ENCODE measurements at places on chromosomes 6 and 20.

DNA sequence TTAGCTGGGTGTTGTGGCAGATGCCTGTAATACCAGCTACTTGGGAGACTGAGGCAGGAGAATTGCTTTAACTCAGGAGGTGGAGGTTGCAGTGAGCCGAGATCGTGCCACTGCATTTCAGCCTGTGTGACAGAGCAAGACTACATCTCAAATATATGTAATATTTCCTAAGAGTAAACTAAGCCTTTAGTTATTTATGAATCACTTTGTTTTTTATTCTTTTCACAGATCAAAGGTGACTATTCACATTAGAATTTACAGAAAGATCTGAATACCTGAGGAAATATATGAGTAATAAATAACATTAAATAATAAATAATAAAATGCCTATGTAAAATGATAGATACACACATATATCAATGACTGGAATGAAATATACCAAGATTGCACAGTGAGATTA is 630.8 kb upstream of the IMPG1 start:
- no peak for DNase-seq

GRCh38 chr20:4835244-4836177 is 113.8 kb downstream of the PRND start:
- DNase-seq: no peak

- DNase-seq: no peak
Observed at GRCh38 chr6:104789770-104790190, 69.9 kb downstream of the HACE1 start.

DNA sequence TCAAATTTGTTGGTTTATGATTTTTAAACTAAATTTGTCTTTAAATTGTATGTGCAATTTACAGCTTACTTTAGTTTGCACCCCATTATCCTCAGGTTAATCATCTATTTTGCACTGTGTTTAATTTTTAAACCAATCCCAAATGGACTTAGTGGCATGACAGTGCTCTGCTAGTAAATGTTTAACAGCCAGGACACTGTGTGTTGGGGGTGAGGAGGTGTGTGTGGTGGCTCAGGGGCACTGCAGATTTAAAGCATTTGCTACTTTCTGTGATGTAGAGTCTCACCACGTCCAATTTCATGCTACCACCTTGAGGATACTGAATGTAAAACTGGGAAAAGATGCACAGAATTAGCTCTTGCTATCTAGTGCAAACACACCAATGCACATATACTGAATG is 225.7 kb downstream of the HAO1 start:
- no peak for DNase-seq

DNA sequence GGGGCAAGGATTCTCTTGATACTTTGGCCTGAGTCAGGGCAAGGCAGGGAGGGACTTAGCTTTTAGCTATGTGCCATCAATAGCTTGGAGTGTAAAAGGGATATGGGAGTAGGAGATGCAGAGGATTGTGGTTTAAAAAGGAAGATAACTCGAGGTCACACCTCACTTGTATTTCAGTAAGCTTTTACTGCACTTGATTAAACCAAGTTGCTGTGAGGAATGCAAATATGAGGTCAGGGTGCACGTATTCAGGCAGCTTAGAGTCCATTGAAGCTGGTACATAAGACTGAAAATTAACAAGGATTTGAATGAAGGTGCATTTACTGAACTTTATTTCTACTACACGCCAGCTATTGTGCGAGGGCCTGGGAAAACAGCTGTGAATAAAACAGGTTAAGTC is 32.1 kb downstream of the DSTN start:
- no peak for DNase-seq

- no peak for DNase-seq
Observed at GRCh38 chr20:44067650-44068081, 119.3 kb downstream of the JPH2 start.

DNA sequence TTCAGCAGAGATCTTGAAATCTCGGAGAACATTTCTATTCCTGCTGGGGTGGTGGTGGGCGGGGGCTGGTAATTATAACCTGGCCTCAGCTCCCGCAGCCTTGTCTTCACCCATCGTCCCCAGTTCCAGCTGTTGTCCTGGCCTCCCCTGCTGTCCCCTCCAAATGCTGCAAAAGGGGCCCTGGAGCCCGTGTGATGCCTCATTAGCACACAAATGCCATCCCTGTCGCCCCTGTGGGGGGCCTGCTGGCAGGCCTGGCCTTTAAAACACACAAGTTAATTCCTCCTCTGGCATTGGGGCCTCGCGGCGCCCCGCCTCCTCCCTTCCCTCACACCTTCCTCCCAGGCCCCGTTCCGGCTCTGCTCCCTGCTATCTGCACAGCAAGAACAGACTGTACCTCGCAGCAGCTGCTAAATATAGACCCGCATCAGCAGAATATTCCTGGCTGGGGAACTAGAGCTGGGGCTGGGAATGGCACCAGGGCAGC is 85.7 kb downstream of the CDH22 start:
- DNase-seq: no peak

DNA sequence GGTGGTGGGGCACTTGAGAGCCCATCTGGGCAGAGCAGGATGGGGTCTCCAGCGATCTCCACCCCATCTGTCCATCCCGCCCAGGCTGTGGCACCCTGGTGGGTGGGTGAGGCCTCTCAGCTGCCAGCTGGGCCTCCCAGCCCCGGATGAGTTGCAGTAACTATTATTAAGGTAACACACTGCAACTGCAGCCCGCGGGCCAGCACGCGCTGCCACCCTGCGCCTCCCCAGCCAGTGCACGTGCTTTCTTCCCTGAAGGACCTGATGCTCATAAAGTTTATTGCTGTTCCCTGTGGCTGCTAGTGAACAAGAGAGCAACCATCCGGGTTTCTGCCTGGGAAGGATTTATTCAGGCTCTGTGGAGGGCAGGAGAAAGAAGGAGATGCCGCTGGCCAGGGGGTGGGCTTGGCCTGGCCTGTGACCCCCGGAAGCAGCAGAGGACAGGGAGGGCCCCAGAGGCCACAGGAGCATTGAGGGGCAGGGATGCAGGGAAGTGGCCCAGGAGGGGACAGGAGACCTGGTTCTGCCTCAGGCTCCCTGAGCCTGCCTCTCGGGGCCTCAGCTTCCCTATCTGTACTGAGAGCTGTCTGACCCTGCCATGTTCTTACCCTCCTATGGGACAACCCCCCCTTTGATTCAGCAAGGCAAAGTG is 1.7 kb downstream of the IP6K3 start:
- DNase-seq: peak; percentile 80

- no peak for DNase-seq
Observed at GRCh38 chr6:119145111-119145510, 66.6 kb upstream of the FAM184A start.

DNA sequence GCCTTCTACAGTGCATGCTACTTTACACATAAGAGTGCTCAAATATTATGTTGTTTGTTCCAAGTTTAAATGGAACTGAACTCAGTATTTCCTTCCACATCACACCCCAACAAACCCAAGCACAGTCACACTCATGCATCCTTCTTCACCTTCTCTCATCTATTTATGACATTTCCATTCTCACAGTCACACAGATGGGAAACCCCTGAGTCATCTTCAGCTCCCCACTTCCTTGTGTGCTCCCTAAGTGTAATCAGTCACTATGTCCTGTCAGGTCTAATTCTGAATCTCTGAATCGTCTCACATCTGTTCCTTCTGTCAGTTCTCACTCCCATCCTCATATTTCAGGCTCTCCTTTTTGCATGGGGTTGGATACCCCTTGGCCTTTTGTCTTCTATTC is 96.0 kb downstream of the RIMS1 start:
- no peak for DNase-seq

DNA sequence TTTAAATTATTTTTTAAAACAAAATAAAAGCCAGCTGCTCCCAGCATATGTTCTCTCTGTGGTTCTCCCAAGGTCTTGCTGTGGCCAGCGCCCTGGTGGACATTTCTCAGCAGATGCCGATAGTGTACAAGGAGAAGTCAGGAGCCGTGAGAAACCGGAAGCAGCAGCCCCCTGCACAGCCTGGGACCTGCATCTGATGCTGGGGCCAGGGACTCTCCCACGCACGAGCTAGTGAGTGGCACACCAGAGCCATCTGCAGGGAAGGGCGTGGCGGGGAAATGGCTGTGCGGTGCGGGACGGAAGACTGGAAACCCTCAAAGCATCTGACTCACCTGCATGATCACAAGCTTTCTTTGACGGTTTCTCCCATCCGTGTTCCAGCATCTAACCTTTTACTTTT is 16.5 kb downstream of the GFRA4 start:
- no peak for DNase-seq

DNA sequence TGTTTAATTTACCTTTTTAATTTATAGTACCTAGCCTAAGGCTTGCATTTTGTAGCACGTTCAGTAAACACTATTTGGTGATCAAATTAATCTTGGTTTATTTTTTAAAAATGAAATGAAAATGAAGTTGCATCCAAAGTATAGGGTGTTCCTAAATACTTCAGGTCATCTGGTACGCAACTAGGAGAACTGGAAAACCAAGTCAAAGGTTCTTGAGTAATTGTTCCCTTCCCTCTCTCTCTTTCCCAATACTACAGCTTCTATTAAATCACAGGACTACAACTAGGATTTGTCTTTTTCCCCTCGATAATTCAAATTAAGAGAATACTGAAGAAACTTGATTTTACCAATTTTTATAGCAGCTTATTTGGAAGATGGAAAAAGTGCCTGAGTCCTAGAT is 27.9 kb downstream of the CSNK2A1 start:
- no peak for DNase-seq

DNA sequence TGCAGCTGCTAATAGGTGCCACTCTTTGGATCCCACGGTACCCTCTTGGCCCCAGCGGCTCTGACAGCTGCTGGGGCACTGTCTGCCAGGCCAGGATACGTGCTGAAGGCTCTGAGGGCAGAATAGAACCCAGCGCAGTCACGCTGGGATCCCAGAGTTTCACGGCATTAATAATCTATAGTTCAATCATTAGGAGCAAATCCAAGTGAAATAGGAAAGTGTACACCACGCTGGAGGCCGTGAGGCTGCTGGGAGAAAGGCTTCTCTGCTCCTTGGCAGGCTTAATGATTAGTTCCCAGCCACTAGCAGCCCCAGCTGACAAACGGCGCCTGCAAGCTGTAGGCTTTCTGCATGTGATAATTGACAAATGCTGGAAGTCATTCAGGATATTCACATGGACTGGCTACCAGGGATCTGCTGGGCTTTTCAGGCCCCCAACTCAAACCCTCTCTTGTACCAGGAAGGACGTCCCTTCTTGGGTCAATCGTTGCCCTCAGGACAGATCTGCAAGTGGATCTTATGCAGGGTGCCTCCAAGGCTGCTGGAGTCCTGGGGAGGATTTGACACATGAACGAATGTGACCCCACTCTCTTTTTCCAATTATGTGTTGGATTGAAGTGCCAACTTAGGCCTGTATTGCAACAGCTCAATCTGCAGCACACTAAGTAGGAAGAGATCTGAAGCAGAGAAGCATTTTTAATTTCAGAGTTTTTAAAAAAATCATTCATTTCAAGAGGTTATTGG is 50.1 kb upstream of the INSM1 start:
- DNase-seq: peak; percentile 54

GRCh38 chr6:89037141-89037900 is 43.2 kb upstream of the PNRC1 start:
- no peak for DNase-seq

DNA sequence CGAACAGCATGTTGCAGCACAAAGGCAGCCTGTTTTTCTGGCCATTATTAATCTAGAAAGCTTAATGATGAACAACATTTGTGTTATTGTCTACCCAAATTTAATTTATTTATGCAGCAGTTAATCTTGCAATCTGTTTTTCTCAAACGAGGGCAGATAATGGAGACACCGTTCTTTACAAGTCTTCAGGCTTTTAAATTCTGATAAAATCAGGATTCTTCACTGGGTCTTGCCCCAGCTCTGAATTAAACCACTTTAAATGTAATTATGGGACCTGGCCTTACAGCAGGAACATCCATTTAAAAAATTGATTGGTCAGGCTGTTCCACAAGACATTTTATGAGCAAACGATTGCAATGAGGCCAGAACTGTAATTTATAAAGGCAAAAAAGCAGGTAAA is 26.5 kb upstream of the INSM1 start:
- no peak for DNase-seq

- no peak for DNase-seq
Observed at GRCh38 chr20:52775786-52776185, 196.4 kb upstream of the TSHZ2 start.

GRCh38 chr6:161161889-161162624 is 111.8 kb downstream of the AGPAT4 start:
- DNase-seq: no peak

DNA sequence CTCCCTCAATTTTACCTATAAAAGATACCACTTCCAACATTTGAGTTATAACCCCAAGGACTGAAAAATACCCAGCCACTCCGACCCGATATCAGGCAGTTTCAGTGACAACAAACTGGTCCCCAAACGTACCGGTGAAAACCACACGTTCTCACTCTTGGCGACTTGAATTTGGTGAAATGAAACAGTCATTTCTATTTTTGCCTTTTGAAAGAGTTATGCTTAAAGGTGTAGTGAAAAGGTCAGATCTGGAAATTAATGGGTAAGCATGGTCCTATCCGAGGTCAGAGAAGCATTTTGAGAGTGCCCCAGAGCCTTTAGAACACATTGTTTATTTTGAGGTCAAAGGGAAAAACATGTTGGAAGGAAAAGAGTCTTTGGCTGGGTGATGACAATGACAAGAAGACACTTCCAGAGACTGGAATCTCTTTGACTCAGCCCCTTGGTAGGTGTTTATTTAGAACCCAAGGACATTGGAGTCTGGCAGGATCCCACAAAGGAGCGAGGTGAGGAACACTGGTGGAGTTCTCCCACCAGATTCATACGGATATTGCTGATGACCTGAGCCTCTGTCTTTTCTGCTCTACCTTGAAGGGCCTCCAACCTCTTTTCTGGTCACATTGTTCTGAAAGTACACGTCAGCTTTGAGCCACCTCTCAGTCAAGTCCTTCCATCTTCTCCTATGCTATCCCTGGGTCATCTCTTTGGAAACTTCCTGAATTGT is 235.0 kb downstream of the GMPR start:
- no peak for DNase-seq

- DNase-seq: no peak
Observed at GRCh38 chr6:81396916-81397315, 355.6 kb downstream of the TENT5A start.

DNA sequence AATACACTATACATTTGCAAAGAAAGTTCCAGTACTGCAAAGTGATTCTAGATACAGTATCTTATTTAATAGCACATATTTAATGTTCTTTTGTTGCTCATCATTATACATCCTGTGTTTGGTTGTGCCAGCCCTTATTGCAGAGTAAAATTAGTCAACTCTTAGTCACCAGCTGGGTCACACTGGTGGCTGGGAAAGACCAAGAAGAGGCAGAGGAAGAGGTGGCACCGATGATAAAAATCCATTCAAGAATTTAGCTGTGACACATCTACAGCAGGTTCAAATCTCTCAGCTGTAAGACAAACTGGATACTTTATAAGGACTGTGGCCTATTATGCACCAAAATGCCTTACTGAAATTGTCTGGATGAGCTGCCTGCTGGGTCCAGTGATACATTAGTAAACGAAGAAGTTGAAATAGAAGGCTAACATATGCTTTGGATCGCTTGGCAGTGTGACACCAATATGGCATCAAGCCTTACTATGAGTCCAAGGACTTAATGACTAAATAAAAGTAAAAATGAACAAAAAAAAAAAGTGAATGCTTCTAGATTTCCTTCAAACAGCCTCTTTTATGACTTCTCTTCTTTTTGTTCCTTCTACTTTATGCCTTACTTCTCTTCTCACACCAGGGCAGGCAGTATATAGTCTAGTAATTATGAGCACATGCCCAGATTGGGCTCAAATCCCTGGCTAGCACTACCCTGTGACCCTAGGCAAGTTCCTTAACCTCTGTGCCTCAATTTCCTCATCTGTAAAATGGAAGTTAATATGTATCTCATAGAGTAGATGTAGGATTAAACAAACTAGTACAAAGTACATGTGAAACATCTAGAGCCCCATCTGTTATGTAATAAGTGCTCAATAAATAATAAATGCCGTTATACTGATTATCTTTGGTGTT is 29.4 kb upstream of the RNF8 start:
- DNase-seq: no peak

Measured in DMS 273 treated with DMSO at 0.1 percent for 48 hours (cell line).